NCI-H446 (cell line): ENCODE measurements at places on chromosomes 3 and 15.

DNA sequence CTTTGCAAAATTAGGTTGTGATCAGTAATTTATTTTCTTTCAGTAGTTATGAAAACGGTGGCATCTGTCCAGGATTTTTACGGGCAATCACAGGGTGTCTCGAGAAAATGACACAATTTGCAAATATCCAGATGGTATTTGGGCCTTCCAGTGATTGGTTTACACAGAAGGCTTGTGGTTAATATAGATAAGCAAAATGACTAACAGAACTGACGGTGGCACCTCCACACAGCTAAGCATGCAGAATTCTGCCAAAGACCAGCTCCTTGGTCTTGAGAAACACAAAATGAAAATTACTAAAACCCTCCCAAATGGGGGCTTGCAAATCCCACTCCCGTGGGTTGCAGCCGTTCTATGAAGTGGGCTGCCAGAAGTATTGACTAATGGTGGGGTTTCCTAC lies 5.5 kb downstream of the ARHGEF3 start:
- no peak for DNase-seq

DNA sequence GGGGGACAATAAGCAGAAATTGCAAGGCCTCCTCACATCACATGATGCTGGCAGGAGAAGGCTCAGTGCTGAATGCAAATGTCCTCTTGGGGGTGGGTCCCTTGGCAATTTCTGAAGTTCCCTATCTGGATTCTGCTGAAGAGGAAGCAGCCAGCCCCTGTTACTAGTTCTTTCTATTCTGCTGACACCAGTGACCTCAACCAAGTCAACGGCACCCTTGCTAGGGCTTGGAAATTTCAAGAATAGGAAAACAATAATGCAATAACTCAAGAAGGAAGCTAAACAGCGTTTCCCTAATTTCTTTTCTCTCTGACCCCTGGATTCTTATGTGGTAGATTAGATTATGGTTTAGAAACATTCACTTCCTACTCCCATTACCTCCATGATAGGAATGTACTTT lies 46.2 kb upstream of the FOXP1 start:
- no peak for DNase-seq

- no peak for DNase-seq
These were observed 9.0 kb upstream of the LRRFIP2 start for GRCh38 chr3:37183375-37183831.

GRCh38 chr15:69490356-69491037 lies 37.9 kb downstream of the RPLP1 start:
- DNase-seq: no peak

- no peak for DNase-seq
These were observed 72.7 kb upstream of the TAMM41 start for GRCh38 chr3:11919390-11919789.

DNA sequence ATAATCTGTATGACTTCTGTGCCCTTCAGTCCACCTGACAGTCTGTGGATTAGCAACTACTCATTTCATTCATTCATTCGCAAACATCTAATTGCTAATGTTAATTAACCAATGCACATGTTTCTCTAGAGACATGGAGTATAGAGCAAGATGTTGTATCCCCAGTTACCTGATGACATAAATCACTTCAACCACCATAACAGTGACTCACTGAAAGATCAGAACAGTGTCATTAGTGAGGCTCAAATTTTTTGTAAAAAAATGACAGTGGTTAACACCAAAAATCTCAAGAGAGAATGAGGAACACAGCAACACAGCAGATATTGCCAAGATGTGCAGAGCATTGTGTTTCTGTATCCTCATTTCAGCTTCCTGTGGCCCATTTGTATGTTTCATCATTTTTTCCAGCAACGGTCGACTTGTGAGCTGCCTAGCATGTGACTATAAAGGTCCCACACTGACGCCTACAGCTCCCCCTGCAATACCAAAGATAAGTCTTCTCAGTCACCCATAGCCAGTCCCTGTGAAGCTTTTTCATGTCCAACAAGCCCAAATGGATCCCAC lies 3.7 kb upstream of the PLD1 start:
- DNase-seq: no peak

DNA sequence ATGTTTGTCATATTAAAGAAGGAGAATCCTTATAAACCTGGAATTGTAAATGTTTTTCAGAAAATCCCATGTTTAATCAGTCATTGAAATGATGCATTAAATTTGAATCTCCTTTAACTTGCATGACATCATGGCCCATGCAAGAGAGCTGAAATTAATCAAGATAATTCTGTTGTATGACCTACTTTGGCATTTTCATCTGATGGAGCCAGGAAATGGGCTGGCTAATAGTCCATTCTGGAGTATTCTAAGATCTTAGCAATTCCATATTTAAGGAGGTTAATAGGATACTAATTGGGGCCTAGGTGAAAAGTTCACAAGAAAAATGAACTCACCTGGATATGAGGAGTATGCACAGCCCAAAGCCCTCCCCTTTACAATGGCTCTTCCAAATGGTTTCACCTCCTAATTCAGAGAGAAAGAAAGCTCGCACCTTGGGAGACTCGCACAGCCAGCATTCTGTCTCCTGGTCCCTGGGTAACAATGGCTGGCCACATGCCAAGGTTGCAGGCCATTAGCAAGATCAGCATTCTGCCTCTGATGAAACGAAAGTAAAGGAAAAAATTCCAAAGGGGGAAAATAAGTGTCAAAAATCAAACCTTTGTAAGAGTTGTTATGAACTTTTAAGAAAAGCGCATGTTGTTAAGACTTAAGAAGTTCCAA lies 786.4 kb downstream of the MCTP2 start:
- DNase-seq: no peak

DNA sequence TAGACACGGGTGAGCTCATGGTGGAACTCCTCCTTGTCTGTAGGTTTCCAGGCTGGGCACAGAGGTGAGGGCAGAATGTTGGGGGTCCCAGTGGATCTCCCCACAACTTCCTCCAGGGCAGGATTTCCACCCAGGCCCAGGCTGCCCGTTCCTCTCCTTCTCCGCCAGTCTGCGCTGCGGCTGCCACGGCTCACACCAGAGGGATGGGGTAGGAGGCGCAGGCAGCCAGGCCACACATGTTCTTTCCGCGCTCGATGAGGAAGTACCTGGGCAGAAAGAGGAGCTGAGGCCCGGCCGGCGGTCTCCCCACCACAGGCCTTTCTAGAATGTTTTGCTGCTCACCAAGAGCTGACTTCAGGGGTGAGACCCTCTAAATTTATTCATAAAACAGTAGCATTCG lies 22.9 kb downstream of the CTSH start:
- no peak for DNase-seq

- no peak for DNase-seq
These were observed 87.0 kb downstream of the KLHL25 start for GRCh38 chr15:85707519-85708338.
